ENCODE measurements at places on chromosomes 7 and 10. TPM values are rescaled to one million over a fixed set of nuclear protein-coding genes. Genes with fewer than 3 reads are reported as not detected.

DNA sequence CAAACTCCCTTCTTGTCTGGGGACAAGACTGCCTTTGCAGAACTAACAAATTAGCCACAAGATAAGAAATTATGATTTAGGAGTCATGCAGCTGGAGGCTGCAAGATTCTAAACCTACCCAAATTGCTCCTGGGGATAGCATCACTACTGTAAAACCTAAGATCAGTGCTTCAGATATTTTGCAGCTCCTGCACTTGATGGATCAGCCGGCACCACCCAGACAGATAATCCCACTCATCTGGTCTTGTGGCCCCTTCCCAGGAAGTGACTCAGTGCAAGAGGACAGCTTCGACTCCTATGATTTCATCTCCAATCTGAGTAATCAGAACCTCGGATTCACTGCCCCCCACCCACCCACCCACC lies 181.9 kb downstream of the AKR1D1 start:
- no peak for DNase-seq

METTL27 gene
- 3.1 TPM for total RNA-seq

- no peak for DNase-seq
These were observed 111.7 kb upstream of the BTBD16 start for GRCh38 chr10:122159141-122159970.

- no peak for DNase-seq
These were observed 11.3 kb downstream of the ADAMTS14 start for GRCh38 chr10:70683601-70683934.

- DNase-seq: no peak
These were observed 58.3 kb downstream of the ST7 start for GRCh38 chr7:117011419-117012260.

- DNase-seq: no peak
These were observed 2.3 kb downstream of the DPYSL4 start for GRCh38 chr10:132189016-132189415.

DNA sequence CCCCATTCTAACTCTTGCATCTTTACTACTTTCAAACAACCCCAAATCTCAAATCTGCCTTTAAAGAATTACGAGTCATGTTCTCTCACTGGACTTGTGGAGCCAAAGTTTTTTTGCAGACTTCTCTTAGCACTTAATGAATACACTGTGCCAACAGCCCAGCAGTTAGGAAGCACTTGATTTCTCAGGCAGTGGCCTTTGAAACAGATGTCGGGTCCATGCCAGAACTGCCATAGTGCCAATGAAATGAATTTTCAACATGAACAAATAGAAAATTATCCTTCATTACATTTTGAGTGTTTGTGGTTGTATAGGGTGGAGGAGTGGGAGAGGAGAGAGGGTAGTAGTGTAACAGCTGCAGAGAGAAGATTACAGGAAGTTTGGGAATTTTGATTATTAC lies 5.9 kb downstream of the BORCS7 start:
- no peak for DNase-seq

GRCh38 chr7:156091519-156092080 lies 279.3 kb upstream of the SHH start:
- DNase-seq: no peak

Data from mucosa of gallbladder (tissue), 1 donor.